Activated CD8-positive, alpha-beta T cell treated with anti-CD3 and anti-CD28 coated beads for 36 hours (primary cell): ENCODE measurements at places on chromosomes 3 and 15. TPM values are rescaled to one million over a fixed set of nuclear protein-coding genes. Genes with fewer than 3 reads are reported as not detected.

The RBM5 gene
- total RNA-seq, result 103 TPM

DNA sequence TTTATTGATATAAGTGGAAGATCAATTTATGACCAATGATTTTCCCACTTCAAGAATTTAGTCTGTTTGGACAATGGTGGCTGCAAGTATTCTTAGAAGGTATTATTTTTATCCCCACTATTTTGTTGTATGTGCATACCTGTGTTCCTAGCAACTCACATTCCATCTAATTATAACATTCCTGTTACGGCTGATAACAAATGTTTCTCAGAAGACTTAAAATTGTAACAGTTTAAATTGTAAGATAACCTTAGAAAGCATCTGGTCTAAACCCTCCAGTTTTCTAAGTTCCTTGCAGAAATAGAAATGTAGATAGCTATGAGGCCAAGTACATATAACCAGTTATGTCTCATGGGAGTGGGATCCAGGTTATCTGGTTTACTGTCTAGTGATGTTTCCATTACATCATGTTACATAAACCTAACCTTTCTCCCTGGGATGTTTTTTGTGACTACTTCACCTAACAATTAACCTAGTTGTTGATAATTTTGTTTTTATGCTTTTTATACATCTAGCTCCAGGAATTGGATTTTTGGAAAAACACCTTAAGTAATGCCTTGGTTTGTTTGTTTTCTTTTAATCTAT lies 11.1 kb upstream of the MFN1 start:
- H3K27ac ChIP-seq, result no peak overlapping the region
- H3K27me3 ChIP-seq, result no peaks in the 10 kb centered on the region
- DNase-seq, result no peak
- peaks cover 9% of the 10 kb centered on the region for H3K4me1 ChIP-seq
- no peak overlapping the region for H3K4me3 ChIP-seq
- peaks cover 43% of the 10 kb centered on the region for H3K36me3 ChIP-seq

DNA sequence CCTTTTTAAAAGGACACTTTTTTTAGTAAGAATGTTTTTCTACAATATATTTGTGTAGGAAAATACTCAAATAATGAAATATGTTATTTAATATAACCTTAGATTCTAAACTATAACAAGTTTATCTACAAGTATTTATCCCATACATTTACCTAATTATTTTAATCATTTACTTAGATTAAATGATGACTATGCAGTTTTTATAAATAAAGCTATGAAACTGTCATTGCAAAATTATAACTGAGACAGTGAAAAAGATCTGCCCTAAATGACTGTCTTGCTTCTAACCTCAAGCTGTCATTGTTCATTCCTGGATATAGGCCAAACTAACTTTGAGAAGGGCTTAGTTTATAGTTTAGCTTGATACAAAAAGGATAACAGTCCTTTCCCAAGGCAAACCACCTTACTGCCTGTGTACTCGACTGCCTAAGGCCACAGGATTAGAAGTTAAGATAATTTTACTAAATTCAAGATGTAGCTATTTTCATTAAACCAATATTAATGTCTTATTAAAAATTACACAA lies 84.1 kb downstream of the GLDN start:
- H3K4me1 ChIP-seq, result no peaks in the 10 kb centered on the region
- no peak overlapping the region for H3K27ac ChIP-seq
- H3K27me3 ChIP-seq, result peaks cover 4% of the 10 kb centered on the region
- H3K36me3 ChIP-seq, result no peaks in the 10 kb centered on the region

DNA sequence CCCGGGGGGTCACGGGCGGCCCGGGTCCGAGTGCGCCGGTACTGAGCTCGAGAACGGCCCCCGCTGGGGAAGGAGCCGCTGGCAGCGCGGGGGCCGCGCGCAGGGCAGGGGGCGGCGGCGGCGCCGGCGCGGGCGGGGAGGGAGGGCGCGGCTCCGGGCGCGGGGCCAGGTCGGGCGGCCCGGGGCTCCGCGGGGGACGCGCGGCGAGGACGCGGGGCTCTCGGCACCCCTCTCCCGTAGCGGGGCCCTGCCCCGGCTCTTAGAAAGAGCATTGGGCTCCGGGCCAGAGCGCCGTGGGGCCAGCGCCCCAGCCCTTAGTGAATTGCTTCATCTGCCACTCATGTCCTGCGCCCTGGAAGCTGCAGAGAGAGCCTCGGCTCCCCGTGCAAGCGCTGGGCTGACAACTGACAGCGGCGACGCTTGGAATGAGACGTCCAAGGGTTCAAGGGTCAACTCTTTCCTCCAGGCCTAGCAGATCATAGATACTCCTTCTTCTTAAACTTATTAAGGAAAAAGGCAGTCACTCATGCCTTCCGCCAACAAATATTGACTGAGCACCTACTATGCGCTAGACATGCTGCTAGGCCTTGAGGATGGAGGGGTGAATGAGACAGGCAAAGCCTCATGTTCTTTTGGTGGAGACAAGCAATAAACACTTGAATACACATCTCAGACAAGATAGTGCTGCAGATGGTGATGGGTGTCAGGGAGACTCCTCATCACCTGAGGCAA lies 140.8 kb downstream of the SMAD6 start:
- peaks cover 5% of the 10 kb centered on the region for H3K4me1 ChIP-seq
- H3K36me3 ChIP-seq, result no peaks in the 10 kb centered on the region
- H3K4me3 ChIP-seq, result no peak overlapping the region
- no peak overlapping the region for H3K27ac ChIP-seq

- peaks cover 3% of the 10 kb centered on the region for H3K4me1 ChIP-seq
- H3K36me3 ChIP-seq, result no peaks in the 10 kb centered on the region
- DNase-seq, result no peak
- no peak overlapping the region for H3K4me3 ChIP-seq
- no peaks in the 10 kb centered on the region for H3K27me3 ChIP-seq
Observed at GRCh38 chr15:81341351-81341750, 17.4 kb upstream of the STARD5 start.

The CLDN1 gene
- total RNA-seq, result 0.77 TPM

The GOLGA6D gene
- total RNA-seq, result not detected

DNA sequence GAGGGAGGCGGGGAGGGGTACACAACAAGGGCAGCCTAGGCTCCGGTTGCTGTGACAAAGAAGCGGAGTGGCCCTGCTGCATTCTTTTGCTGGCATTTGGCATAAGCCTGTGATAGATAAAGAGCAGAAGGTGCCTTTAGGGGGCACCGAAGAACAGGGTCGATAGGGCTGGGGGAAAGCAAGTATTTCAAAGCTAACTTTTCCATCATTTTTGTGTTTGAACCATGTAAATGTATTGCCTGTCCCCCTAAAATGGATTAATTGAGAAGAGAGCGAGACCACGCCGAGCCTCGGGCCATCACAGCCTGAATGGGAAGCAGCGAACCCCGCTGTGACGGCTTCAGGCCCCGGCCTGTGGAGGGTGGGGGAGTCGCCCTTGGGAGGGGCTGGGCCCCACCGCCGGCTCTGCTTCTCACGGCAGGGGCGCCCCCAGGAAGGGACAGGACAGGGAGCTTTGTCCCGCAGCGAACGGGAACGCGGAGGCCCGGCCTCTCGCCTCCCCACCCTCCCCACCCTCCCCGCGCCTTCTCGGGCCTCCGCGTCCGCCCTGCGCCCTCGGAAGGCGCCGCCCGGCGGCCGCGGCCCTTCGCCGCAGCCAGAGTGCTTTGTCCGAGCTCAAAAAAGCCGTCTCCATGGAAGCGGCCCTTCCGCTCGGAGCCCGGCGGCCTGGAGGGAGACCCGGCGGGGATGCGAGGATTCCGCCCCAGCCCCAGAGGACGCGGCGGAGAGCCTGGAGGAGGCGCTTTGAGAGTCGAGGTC lies 32.4 kb upstream of the ALDH1L1 start:
- H3K36me3 ChIP-seq, result no peaks in the 10 kb centered on the region
- H3K27me3 ChIP-seq, result peaks cover 52% of the 10 kb centered on the region
- no peak overlapping the region for H3K4me3 ChIP-seq
- no peak for DNase-seq
- peaks cover 1% of the 10 kb centered on the region for H3K4me1 ChIP-seq

DNA sequence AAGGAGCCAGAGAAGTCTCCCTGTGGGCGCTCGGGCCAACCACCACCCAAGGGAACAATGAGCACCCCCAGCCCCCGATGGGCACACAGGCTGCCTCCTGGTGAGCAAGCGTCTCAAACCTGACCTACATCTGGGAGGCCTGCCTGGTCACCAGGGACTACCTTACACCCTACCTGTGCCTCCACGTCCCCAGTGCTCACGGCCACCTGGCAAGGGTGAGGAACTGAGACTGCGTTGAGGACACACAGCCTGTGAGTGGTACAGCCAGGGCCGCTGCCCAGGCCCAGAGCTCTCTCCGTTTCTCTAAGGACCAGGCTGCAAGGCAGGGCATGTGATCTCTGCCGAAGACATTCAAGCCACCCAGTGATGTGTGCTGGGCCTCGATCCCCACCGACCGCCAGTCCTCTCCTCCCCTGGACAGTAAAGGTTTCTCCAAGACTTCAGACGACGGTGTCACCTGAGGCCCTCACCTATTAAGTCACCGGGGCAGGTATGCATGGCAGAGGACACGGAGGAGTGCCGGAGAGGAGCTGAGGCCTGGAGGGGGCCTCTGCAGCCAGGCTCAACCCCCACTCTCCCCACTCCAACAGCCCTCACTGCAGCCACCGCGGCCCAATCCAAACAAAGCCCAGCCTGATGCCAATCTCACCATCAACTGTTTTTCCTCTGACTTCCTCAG lies 2.8 kb downstream of the GOLGA8A start:
- peaks cover 24% of the 10 kb centered on the region for H3K4me1 ChIP-seq
- no peak for DNase-seq
- no peak overlapping the region for H3K4me3 ChIP-seq
- H3K27ac ChIP-seq, result no peak overlapping the region
- H3K27me3 ChIP-seq, result peaks cover 2% of the 10 kb centered on the region

DNA sequence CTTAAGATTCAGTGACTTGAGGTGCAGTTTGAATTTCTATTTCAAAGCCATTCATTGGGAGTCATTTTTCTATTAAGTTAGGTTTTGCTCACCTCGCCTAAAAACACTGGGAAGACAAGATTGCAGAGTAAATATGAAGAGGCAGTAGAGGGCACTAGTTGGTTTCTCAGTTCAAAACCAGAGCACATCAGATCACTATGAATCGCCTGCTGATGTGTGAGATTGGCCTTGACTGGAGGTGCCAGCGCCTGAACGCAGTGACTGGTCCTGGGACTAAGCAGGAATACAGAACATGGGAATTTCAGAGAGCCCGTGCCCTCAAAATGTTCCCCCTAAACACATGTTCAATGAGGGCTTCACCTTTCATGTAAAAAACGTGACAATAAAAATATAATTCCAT lies 229.0 kb downstream of the ITPR1 start:
- peaks cover 28% of the 10 kb centered on the region for H3K36me3 ChIP-seq
- H3K27ac ChIP-seq, result peak overlapping the region; percentile 64
- no peak overlapping the region for H3K4me3 ChIP-seq
- H3K27me3 ChIP-seq, result no peaks in the 10 kb centered on the region

The SCAANT1 gene
- not detected for total RNA-seq

DNA sequence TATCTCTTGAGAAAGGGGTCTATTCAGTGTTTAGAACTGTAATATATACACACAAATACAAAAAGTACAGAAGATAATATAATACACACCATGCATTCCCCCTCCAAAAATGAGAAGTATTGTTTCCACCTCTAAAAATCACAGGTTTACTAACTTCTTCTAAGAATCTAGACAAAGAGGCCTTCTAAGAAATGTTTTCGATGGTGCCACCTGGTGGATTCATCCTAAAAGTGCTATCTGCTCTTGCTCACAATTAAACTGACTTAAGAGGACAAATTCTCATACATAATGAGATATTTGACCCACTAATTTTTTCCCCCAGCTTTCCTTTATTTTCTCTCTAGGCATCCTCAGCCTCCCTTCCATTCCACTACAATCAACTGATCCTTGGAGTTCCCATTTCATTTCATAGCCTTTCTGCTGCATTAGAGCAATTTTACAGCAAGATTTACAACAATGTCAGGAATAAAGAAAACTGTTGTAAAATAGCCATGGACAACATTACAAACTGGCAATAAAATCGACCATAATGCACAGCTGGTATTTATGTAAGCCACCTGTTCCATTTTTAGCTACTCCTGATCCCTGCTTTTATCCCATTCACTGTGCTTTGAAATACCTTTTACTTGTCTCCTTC lies 124.6 kb downstream of the ARRDC4 start:
- no peaks in the 10 kb centered on the region for H3K4me1 ChIP-seq
- H3K27me3 ChIP-seq, result no peaks in the 10 kb centered on the region
- no peak overlapping the region for H3K27ac ChIP-seq
- peak; percentile 51 for DNase-seq
- H3K36me3 ChIP-seq, result no peaks in the 10 kb centered on the region

DNA sequence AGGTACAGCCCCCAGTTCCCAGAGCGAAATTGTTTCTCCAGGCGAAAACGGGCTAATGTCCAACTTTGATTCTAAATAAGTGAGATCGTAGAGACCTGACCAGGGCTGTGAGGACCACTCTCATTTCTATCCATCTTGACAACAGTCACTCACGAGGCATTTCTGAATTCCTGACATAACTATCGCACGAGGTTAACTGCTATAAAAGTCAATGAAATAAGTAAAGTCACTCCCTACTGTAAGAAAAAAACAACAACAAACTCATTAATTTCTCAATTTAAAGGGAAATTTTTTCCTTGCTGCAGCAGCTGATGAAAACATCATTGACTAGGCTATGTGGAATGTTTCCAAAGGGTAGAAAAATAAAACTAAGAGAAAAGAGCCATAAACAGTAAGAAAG lies 69.1 kb downstream of the GREM1 start:
- no peak overlapping the region for H3K4me3 ChIP-seq
- H3K27me3 ChIP-seq, result peaks cover 6% of the 10 kb centered on the region

DNA sequence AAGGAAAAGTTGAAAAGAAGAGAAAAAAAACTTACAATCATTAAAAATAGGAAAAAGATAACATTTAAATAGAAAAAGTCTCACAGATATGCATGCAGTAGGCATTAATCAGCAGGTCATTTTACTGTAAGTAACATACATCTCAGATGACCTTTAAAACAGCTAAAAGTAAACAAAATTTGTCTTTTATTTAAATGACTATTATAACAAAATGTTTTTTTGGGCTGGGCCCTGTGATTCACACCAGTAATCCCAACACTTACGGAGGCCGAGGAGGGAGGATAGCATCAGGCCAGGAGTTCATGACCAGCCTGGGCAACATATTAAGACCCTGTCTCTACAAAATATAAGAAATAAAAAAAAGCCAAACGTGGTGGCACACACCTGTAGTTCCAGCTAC lies 14.7 kb downstream of the IQGAP1 start:
- no peak overlapping the region for H3K4me3 ChIP-seq
- DNase-seq, result no peak
- peaks cover 17% of the 10 kb centered on the region for H3K36me3 ChIP-seq
- H3K27ac ChIP-seq, result peak overlapping the region; percentile 95
- peaks cover 71% of the 10 kb centered on the region for H3K4me1 ChIP-seq
- no peaks in the 10 kb centered on the region for H3K27me3 ChIP-seq

DNA sequence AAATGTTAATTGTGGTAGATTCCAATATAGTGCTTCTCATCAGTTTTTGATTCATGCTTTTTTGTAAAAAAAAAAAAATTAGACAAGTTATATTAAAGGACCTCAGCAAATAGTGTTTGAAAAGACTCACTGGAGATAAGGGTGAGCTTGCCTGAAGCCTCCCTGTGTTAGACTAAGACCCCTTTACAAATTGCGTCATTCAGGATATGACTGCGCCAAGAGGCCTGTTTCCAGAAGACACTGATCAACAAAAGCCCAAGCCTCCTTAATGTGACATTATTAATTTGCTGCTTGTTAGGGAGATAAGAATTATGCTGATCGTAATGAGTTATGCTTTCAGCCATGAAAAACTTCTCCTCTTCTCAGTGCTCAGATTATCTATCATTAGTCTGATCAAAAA lies 13.0 kb upstream of the DNAJC13 start:
- H3K36me3 ChIP-seq, result no peaks in the 10 kb centered on the region
- H3K4me3 ChIP-seq, result no peak overlapping the region
- H3K4me1 ChIP-seq, result no peaks in the 10 kb centered on the region
- no peaks in the 10 kb centered on the region for H3K27me3 ChIP-seq
- H3K27ac ChIP-seq, result no peak overlapping the region
- no peak for DNase-seq

GRCh38 chr15:76861815-76862397 lies 43.2 kb downstream of the SCAPER start:
- no peak for DNase-seq
- peaks cover 43% of the 10 kb centered on the region for H3K4me1 ChIP-seq
- no peaks in the 10 kb centered on the region for H3K27me3 ChIP-seq
- H3K27ac ChIP-seq, result no peak overlapping the region
- no peak overlapping the region for H3K4me3 ChIP-seq
